ENCODE measurements at places on chromosomes 4 and X.

GRCh38 chrX:22134681-22135080, 102.6 kb downstream of the PHEX start:
- DNase-seq: no peak

GRCh38 chr4:70704931-70705182, 16.5 kb downstream of the UTP3 start:
- DNase-seq: no peak

DNA sequence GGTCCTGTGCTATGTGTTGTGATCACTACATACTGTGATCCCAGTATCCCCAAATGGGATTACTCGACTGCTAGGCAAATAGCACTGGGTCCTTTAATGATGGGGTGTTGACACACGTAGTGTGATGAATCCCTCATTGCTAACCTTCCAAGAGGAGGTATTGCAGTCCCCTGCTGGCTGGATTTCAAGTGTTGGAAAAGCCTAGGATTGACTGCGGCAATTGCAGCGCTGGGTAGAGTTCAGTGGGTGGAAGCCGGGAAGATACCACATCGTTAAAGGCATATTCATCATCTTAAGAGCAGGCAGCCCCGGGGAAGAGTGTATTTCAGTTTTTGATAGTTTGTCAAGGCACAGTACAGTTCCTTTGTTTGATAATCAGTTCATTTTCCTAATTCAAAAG, 159.9 kb downstream of the TRIML1 start:
- no peak for DNase-seq

GRCh38 chrX:112967341-112967740, 126.7 kb upstream of the AMOT start:
- no peak for DNase-seq

- DNase-seq: no peak
Measured at GRCh38 chrX:9538544-9539045, 73.7 kb downstream of the TBL1X start.

DNA sequence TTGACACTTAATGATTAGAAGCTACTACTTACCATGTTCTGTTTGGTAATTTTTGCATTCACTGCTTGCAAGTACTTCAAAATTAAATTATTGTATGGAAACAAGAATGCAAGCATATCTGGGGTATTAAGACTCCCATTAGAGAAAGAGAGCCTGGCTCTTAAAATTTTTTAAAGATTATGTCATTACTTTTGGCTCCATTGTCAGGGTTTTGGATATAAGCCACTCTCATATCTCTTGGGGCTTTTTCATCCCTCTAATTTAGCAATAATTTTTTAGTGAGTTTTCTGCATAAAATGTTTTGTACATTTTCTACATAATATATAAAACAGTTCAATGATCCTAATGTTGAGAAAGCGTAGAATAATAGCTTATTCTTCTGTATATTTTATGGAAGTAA, 49.4 kb downstream of the SLC9A6 start:
- no peak for DNase-seq

- DNase-seq: no peak
Measured at GRCh38 chr4:173526027-173526482, 4.0 kb downstream of the HAND2 start.

GRCh38 chrX:150849486-150849885, 49.0 kb downstream of the CD99L2 start:
- DNase-seq: no peak

- DNase-seq: peak; percentile 51
Measured at GRCh38 chr4:153466949-153467896, 1.1 kb downstream of the TMEM131L start.

DNA sequence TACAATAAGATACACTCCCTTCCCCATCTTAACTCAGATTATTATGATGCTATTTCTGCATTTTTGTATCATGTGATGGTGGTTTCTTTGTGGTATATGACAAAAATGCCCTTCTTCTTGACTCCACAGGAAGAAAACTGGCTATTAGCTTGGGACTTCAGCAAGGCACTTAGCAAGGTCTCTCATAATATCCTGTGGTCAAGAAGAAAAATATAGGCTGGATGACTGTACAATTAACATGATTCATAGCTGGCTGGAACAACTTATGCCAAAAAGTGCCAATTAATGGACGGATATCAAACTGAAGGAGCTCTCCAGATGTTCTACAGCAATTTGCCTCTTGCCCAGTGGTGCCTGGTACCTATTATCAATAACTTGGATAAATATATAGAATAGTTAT, 2.3 kb upstream of the MID1IP1 start:
- no peak for DNase-seq

GRCh38 chr4:30882443-30882842, 162.3 kb downstream of the PCDH7 start:
- no peak for DNase-seq

- no peak for DNase-seq
Measured at GRCh38 chr4:87165892-87166291, 54.5 kb downstream of the KLHL8 start.
